ENCODE measurements at places on chromosomes 3 and 15. TPM values are rescaled to one million over a fixed set of nuclear protein-coding genes. Genes with fewer than 3 reads are reported as not detected.

The ARID3B gene
- 5.3 TPM for total RNA-seq

The CHRNA7 gene
- 1.1 TPM for total RNA-seq

The NISCH gene
- total RNA-seq, result 33.6 TPM

The RBP2 gene
- total RNA-seq, result not detected

The GOLGA8J gene
- not detected for total RNA-seq

The SCN5A gene
- 0.38 TPM for total RNA-seq

The SOX2 gene
- total RNA-seq, result 21.3 TPM

The ERICH6 gene
- not detected for total RNA-seq

Data from esophagus squamous epithelium (tissue), 5 donors.